Stimulated activated CD4-positive, alpha-beta T cell treated with anti-CD3 and anti-CD28 coated beads, Interleukin-2, amount 100 ng/mL, for 48 hours (primary cell): ENCODE measurements at places on chromosomes 16 and 17.

GRCh38 chr17:28514561-28515002, 8.4 kb downstream of the FOXN1 start:
- DNase-seq: no peak

- no peak for DNase-seq
These were observed 250.6 kb upstream of the ZFHX3 start for GRCh38 chr16:73298562-73298961.

DNA sequence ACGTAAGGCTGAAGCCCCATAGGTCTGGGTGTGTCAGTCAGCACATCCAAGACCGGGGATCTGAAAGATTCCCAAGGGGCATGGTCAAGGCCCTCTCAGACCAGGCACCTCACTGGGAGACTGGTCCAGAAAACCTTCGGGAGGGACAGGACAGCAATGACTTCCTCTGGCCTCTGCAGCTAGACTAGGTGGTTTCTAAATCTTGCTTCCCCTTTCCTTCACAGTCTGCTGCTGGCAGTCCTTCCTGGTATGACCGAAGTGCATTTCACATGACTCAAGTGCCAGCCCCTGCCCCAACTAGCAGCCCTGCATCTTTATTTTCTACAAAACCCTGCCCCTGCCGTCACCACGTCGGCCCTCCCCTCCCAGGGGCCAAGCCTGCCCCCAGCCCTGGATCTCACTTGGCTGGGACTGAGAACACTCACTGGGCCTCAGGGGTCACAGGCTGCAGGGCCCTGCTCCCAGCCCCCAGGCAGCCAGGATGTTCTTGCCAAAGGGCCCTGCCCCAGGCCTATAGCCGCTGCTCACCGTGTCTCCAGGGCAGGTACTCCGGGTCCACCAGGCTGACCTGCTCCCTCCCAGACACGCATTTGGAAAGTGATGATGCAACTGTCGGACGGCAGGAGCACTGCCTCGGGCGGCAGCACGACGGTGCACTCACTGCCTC, 18.3 kb downstream of the POLR3K start:
- no peak for DNase-seq

GRCh38 chr17:81934850-81935708, 2.0 kb downstream of the PYCR1 start:
- DNase-seq: no peak
